Colonic mucosa (tissue), 4 donors: ENCODE measurements at places on chromosomes 6 and 20. TPM values are rescaled to one million over a fixed set of nuclear protein-coding genes. Genes with fewer than 3 reads are reported as not detected.

- DNase-seq: no peak
Measured at GRCh38 chr6:50792771-50793170, 25.9 kb upstream of the TFAP2B start.

SYCP2L gene
- not detected for total RNA-seq

AVP gene
- not detected for total RNA-seq

NNAT gene
- not detected for total RNA-seq

DEFB132 gene
- total RNA-seq: not detected

SLC12A5 gene
- 0.96 TPM for total RNA-seq

PRSS35 gene
- total RNA-seq: 0.22 TPM

- no peak for DNase-seq
Measured at GRCh38 chr20:21106171-21107017, at the start of gene LINC00237. Gene LINC00237, minus strand, starts transcription at chr20:21106358.

- DNase-seq: no peak
Measured at GRCh38 chr6:160998766-160999165, 7.2 kb downstream of the MAP3K4 start.

DYNLT2 gene
- 1.4 TPM for total RNA-seq

SNX9 gene
- 81.7 TPM for total RNA-seq

DSP gene
- total RNA-seq: 201 TPM

PREX1 gene
- 7.2 TPM for total RNA-seq

PLTP gene
- total RNA-seq: 17.4 TPM

DNA sequence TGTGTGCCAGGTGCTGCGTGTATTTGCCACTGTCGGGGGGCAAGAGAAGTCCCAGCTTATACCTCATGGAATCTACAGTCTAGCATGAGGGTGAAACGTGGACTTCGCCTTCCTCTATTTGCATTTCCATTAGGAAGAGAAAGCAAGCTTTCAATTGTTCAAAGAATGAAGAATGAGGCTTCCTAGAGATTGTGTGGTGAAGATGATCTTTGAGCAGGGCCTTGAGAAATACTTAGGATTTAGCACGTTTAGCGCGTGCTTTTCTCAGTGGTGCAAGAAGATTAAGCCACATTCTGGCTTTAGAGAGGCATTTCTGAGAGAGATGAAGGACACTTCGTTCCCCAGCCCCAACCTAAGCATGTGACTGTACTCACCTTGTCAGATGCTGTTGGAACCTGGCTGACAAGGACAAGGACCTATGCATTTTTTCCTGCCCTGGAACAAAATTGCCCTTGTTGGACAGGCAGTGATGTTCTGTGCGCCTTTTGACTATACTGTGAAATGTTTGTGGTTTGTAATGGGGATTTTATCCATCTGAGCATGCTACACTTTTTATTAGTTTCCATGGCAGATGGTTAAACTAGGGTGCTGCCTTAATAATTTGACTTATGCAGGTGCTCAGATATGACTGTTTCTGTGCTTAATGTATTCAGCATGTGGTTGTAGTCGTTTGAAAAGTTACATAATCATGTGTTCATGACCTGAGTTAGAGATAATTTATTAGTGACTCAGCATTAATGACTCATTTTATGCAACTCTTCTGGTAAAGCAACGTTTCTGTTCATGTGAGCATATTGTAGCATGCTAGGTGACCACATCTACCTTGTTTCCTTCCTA, 10.7 kb downstream of the TULP4 start:
- no peak for DNase-seq

GRCh38 chr6:35737413-35738211, 780 bp downstream of the ARMC12 start:
- peak; percentile 24 for DNase-seq

GRCh38 chr6:158684311-158684710, 34.5 kb downstream of the SYTL3 start:
- DNase-seq: peak; percentile 10

NKAIN2 gene
- not detected for total RNA-seq

LTB gene
- 5.7 TPM for total RNA-seq

ABT1 gene
- total RNA-seq: 15.9 TPM

GRCh38 chr6:53189554-53189953, 40.9 kb upstream of the GCM1 start:
- no peak for DNase-seq

DNA sequence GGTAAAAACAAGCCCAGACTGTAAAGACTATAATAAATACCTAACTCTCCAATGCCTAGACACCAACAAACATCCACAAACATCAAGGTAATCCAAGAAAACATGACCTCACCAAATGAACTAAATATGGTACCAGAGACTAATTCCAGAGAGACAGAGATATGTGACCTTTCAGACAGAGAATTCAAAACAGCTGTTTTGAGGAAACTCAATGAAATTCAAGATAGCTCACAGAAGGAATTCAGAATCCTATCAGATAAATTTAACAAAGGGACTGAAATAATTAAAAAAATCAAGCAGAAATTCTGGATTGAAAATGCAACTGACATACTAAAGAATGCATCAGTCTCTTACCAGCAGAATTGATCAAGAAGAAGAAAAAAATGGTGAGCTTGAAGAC, 26.6 kb downstream of the NCOA6 start:
- DNase-seq: no peak

GSTA3 gene
- not detected for total RNA-seq

DNA sequence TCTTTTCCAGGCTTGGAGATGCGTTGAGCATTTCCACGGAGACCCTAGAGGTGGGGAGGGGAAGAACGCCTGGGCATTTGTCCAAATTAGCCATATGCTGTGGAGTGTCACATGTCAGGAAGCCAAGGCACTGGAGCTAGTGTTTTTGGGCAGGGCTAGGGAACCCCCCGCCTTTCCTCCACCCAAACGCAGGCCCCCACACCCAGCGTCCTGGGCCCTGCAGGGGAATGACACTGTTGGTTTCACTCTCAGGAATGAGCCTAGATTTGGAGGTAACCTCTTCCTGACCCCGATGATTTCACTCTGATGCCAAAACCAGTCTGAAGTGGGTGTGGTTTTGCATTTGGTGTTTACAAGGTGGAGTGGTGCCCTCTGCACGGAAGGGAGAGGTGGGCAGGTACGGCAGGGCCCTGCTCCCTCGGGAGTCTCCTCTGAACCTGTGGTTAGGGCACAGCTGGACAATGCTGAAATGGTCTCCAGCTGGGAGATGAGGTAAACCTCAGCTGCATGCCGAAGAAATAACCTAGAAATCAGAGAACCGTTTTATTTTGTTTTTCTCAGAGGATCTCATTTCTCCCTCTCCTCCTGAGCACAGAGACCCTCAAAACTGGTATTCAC, 29.5 kb downstream of the MTHFD1L start:
- no peak for DNase-seq

CST4 gene
- not detected for total RNA-seq

DNA sequence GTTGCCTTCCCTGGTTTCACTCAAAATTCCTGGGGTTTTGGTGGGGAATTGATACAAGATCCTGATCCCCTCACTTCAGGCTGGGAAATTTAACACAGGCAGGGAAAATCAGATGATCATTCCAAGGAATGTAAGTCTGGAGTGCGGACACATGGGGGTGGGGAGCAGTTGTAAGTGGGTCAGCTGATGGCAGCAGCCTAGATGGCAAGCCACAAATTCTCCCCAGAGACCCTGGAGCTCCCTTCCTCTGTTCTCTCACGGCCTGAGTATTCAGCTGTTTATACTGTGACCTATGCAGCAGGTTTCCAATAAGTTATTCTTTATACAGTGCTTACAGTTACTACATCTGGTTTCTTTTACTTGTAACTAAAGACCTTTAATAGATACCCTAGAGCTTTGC, 144.9 kb downstream of the SH3BGRL2 start:
- no peak for DNase-seq

PAK5 gene
- total RNA-seq: 0.07 TPM

- no peak for DNase-seq
Measured at GRCh38 chr6:129603741-129604140, 106.2 kb downstream of the ARHGAP18 start.

GRCh38 chr20:43691928-43692524, 25.1 kb downstream of the MYBL2 start:
- peak; percentile 75 for DNase-seq

- DNase-seq: no peak
Measured at GRCh38 chr20:33967126-33967525, 26.6 kb upstream of the RALY start.

DNA sequence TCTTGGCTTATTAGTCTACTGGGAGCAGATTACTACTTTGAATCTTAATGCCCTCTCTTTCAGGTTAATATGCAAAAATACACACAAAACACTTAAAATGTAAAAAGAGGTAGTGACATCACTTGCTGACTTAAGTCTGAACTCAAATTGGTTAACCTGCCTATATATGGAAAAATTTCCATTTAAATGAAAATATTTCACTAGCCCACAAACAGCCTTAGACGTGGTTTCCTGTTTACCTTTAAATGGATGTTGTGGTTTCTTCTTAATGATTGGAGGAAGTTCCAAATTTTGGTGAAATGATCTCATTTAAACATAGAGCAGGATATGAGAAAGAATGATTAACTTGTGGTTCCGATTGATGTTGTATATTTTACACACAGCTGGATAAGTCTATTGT, 553.7 kb downstream of the CD109 start:
- DNase-seq: no peak

RHAG gene
- 0.54 TPM for total RNA-seq

FAM83D gene
- total RNA-seq: 32.6 TPM

DNA sequence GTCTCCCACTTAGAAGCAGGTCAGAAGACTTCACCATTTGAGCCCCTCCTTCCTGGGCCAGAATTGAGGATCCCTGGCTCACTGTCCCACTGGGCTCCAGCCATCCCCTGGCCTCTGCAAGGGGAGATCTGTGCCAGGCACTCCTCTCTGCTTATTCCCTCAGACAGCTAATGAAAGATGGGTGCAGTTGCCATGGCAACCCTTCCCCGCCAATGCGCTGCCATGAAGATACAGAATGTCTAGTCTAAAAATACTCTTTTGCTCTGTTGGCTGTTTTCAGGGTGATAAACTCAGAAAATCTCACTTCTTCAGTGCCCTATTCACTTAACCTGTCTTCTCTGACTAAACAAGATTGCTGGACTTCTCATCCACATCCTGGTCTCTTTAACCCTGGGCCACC, 13.6 kb upstream of the TTLL2 start:
- no peak for DNase-seq

DNA sequence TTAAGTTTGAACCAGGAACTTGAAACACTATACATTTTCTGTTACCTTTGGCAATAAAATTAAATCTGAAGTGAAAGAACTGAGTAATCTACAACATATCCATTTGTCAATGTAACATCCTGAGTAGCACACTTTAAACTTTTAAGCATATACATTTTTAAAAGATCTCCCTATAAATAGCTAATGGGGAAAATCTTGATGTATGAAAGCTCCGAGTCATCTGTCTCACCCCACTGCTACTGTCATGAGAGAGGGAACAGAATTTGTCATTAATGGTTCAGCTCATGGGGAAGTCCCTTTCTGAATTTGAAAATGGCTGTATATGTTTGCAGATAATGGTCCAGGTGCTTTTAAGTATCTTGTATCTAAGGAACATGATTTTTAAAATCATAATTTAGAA, 55.2 kb upstream of the NOX3 start:
- no peak for DNase-seq

SSR1 gene
- total RNA-seq: 150 TPM

AKAP7 gene
- 60.1 TPM for total RNA-seq

- no peak for DNase-seq
Measured at GRCh38 chr20:24640276-24640675, 170.8 kb downstream of the SYNDIG1 start.

DNA sequence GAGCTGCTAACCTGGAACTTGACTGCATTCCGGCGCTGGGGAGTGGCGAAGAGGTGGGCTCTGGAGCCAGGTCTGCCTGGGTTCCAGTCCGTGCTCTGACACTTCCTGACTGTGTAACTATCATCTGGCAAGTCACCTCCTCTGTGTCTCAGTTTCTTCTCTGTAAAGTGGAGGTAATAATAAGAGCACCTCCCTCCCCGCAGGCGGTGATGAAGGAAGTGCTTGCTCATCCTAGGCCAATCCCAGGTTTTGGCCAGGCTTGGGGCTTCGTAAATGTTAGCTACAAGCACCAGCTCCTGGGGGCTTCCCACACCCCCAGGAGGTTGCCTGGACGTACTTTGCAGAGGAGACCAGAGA, 32.8 kb downstream of the SNAI1 start:
- no peak for DNase-seq

- no peak for DNase-seq
Measured at GRCh38 chr6:118867181-118867580, 26.8 kb upstream of the ASF1A start.

DNA sequence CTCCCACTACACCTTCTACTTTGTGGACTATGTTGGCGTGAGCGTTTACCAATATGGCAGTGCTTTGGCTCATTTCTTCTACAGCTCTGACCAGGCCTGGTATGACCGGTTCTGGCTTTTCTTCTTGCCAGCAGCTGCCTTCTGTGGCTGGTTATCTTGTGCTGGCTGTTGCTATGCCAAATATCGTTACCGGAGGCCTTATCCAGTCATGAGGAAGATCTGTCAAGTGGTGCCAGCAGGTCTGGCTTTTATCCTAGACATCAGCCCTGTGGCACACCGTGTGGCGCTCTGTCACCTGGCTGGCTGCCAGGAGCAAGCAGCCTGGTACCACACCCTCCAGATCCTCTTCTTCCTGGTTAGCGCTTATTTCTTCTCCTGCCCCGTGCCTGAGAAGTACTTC, 16.5 kb upstream of the EFHC1 start:
- peak; percentile 90 for DNase-seq

TBXT gene
- total RNA-seq: not detected

DNA sequence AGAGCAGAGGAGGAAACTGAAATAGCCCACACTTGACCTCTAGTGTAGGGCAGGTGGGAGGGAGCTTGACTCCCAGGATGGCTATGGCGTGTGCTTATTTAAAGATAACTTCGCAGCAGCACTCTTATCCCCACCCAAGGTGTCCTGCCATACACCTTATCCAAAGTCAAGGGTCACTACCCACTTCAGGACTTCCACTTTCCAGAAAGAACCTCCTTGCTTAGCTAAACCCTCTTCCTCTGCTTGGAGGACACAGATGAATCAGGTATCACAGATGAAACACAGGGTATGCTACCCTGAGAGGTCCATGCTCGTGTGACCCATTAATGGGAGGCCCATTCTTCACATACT, 2.3 kb downstream of the RIN2 start:
- no peak for DNase-seq

DNA sequence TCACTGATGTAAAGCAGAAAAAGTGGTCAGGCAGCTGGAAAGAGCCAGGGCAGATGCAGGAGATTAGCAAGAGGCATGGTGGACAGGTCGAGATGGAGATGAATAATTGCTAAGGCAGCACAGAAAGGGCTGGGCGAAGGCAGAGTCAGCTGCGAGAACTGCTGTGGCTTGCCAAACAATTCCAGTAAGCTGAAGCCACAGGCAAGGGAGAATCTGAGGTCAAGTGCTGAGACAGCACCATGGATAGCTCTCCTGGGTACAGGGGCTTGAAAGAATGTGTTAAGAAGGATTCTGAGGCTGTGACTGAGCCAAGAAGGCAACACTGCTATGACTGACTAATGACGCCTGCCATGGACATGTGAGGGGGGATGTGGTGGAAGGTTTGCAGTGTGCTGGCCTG, 220.8 kb upstream of the FOXA2 start:
- DNase-seq: no peak
